ENCODE measurements at places on chromosomes 1 and 21. TPM values are rescaled to one million over a fixed set of nuclear protein-coding genes. Genes with fewer than 3 reads are reported as not detected.

DNA sequence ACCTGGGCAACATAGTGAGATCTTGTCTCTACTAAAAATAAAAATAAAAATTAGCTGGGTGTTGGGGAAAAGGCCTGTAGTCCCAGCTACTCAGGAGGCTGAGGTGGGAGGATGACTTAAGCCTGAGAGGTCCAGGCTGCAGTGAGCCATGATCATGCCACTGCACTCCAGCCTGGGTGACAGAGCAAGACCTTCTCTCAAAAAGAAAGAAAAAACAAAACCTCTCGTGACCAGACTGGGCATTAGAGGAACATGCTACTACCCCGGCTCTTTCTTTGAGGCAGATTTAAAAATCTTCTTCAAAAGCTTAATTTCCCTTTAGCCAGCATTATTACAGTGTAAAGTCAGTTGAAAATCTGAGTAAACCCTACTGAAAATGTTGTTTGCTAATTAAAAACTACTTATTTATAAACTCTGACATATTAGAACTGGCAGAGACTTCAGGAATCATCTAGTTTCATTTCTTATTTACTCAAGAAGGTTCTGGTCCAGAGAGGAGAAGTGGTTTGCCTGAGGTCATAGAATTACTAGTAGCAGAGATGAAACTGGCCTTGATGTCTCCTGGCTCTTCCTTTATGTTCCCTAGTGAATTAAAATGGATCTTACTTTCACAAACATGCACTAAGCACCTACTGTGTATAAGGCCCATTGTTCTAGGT, 11.6 kb upstream of the ELAVL4 start:
- DNase-seq, result no peak

GRCh38 chr21:41973861-41974751, 20.3 kb upstream of the C2CD2 start:
- peak; percentile 35 for DNase-seq

- DNase-seq, result no peak
These were observed 32.4 kb upstream of the PPP1R15B start for GRCh38 chr1:204443871-204444581.

DNA sequence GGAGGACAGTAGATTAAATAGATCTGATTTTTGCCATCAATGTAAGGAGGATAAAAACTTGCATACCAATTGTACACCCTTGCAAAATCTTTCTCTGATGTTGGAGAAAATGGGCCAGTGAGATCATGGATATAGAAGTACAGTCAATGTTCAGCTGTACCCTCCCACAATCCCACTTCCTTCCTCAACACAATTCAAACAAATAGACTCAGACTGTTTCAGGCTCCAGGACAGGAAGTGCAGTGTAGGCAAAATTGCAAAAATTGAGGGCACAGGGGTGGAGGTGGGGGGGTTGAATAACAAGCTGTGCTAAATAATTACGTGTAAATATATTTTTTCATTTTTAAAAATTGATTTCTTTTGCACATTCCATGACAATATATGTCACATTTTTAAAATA, 3.9 kb upstream of the IFI44 start:
- DNase-seq, result peak; percentile 46

DNA sequence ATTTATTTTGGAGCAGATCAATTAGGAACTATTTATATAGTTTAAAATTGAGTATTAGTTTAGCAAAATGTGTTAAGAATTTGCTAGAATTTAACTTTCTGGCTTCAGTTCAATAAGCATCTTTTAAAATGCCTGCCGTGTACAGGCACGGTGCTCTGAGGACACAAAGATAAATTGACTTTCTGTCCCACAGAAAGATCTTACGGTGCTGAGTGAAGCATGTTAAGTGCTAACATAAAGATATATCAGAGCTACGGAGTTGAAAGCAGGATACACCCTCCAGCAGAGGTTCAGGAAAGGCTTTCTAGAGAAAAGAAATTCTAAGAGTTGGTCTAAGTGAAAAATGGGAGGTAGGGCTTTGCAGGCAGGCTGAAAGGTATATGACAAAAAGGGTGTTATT, 305.4 kb downstream of the GRIK1 start:
- DNase-seq, result no peak

GRCh38 chr1:87204441-87204840, 124.2 kb upstream of the LMO4 start:
- DNase-seq, result no peak

MX2 gene
- 65.1 TPM for total RNA-seq

FCRL6 gene
- 0.23 TPM for total RNA-seq
